Ascending aorta (tissue), 2 donors: ENCODE measurements at places on chromosomes 3 and 15. TPM values are rescaled to one million over a fixed set of nuclear protein-coding genes. Genes with fewer than 3 reads are reported as not detected.

GRCh38 chr3:47012342-47013230 is 33.1 kb downstream of the NBEAL2 start:
- no peak for DNase-seq

GRCh38 chr3:63960048-63960711 is 48.0 kb upstream of the SCAANT1 start:
- DNase-seq, result no peak

GRCh38 chr15:68783226-68784058 is 37.3 kb downstream of the ANP32A start:
- no peak for DNase-seq

- peak; percentile 45 for DNase-seq
Observed at GRCh38 chr15:90660195-90660998, 56.7 kb upstream of the BLM start.

LIPC gene
- not detected for total RNA-seq

EFHB gene
- total RNA-seq, result not detected

STRIT1 gene
- not detected for total RNA-seq
